Stimulated activated CD8-positive, alpha-beta memory T cell treated with anti-CD3 and anti-CD28 coated beads, Interleukin-12 subunit alpha, Interleukin-12 subunit beta, amount 100 ng/mL, for 4 hours (primary cell): ENCODE measurements at places on chromosomes 2 and 18.

- no peak for DNase-seq
Observed at GRCh38 chr2:176491172-176491904, 222.1 kb downstream of the MTX2 start.

GRCh38 chr2:56449449-56449860 lies 265.7 kb downstream of the CCDC85A start:
- DNase-seq = no peak

DNA sequence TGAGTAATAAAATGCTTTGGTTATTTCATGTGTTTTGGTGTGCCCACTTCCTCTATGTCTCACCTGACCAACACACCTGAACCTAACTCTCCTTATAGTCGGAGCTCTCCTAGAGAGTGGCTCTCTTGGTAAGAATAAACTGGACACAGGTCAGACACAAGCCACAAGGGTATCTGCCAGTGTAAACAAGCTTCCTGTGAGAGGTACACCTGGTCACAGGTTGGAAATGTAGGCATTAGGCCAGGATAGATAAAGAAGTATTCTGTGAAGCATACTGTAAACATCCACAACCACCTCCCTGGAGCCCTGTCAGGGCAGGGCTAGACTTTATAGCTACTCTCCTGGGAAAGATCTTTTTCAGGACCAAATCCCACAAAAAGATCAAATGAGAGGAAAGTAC lies 69.4 kb downstream of the ZDBF2 start:
- no peak for DNase-seq

DNA sequence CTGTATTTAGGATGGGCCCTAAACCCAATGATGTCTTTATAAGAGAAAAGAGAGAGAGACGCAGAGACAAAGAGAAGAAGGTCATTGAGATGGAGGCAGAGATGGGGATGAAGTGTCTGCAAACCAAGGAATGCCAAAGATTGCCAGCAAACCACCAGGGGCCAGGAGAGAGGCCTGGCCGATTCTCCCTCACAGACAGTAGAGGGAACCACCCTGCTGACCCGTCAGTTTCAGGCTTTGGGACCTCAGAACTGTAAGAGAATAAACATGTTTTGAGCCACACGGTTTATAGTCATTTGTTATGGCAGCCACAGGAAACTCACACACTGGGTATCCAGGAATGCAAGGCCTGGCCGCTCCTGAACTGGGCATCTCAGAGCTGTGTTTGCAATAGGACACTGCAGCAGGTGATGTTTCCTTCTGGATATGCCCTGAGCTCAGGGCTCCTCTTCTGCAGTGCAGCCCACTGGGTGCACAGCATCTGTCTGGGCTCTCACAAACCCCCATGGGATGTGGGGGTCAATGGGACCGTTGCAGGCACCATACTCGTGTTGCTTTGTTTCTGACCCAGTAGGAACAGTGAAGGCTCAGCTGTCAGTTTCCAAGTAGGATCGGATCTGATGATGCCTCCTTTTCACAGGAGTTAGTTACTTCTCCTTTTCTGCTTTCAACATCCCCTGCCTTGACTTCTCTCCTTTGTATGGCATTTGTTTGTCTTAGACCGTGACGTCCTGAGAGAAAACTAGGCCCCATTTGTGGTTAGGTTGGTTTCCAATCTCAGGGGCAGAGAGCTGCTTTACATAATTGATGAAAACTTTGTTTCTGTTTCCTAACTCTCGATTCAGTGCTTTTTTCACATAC lies 20.8 kb downstream of the PTPN18 start:
- no peak for DNase-seq

GRCh38 chr2:169933124-169933711 lies 106.0 kb downstream of the UBR3 start:
- no peak for DNase-seq

DNA sequence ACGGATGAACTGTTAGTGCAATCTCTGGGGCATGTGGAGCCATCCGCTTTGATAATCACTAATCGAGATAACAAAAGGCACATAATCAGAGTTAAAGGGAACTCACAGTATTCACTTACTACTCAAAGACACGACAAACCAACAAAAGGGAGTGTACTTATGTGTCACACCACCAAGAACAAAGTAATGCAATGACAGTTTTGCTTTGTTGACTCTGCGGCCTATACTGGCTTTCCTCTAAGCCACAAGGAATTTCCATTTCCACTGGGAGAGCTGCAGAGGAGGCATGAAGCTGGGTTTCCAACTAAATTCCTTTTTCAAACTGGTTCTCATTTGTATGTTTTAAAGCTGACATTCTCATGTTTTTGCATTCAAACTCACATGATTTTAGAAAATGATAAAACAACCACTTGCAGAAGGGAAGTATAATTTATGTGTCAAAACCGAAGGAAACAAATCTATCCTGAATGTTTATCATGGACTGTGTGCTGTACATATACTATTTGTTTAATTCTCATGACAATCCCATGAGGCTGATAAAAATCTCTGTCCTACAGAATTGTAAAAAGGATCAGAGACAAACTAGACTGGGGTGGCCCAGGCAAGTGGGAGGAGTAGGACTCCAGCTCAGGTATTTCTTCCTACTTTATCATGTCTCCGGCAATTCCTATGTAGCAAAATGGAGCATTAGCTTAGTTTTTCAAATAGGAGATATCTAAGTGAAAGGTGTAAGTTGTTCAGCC lies 149.6 kb upstream of the SMAD7 start:
- no peak for DNase-seq

- peak; percentile 40 for DNase-seq
Observed at GRCh38 chr2:42095923-42096408, 48.1 kb downstream of the PKDCC start.

- DNase-seq = no peak
Observed at GRCh38 chr2:191643429-191643828, 34.5 kb upstream of the NABP1 start.

DNA sequence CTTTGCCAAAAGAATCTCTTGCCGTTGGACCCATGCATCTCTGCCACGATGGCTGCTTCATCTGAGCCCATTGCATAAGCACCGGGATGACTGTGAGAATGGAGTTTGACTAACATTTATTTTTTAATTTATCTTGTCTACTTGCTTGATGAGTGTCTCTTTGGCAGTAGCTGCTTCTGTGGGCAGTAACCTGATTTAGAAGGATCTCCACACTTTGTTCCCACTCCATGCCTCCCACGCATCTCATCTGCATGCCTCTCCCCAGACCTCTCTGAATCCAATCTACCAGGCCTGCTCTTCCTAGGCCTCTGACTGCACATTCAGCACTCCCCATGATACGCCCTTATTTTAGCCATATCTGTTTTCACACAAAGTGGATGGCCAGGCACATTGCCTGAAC lies 23.7 kb upstream of the TMX3 start:
- no peak for DNase-seq
